ENCODE measurements at places on chromosomes 6 and 20.

DNA sequence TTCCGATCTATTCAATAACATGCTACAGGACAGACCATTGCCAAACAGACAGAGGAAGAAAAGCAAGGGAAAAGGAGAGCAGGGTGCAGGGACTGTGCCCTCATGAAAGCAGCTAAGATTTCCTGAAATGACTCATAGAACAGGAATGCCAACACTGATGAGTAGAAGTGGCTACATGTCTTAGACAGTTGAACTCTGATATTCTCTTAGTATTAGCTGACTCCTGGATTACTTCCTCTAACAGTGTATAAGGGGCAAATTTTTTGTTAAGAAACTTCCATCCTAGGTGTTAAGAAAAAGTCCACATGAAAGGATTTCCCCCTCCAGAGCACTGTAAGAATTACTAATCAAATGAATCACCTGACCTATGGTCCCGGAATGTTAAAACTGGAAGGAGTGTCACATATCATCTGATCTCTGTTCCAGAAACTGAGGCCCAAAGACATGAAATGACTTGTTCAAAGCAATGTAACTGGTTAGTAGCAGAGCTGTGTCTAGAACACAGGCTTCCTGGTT lies 224.9 kb downstream of the IBTK start:
- no peak for DNase-seq

- DNase-seq, result no peak
Observed at GRCh38 chr6:36977470-36977941, 8.5 kb downstream of the MTCH1 start.

DNA sequence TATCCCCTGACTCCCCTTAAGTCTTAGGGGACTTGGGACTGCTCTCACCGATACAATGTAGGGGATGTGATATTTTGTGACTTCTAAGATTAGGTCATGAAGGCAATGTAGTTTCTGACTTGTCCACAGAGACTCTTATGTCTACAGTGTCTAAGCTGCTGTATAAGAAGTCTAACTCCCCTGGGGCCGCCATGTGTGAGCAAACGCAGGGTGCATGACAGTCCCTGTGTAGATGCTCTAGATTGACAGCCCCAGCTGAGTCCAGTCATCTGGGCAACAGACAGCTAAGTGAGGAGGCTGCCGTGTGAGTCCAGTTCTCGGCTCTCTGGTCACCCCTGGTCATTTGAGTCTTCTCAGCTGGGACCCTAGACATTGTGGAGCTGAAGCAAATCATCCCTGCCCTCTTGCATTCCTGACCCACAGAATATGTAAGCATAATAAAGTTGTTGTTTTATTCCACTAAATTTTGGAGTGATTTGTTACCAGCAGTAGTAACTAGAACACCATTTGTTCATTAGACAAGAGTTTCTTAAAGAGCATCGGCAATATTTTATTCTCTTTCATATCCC lies 743.3 kb upstream of the CHD6 start:
- DNase-seq, result no peak

DNA sequence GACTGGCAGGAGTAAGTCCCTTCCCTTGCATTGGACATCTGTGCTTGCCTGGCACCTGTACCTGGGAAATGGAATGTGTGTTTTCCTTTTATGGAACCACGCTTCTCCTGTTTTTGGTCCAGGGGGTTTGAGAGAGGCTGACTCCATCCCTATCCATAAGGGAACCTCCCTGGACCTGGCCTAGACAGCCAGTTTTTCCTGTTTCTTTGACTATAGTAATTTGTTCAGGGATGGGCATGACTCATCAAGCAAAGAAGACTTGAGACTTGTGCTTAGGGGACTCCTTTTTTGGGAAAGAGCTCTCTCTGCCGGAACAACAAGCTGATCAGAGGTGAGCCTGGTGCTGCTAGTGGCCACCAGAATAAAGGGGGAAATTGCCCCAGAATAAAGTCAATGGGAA lies 393.8 kb downstream of the CDH26 start:
- DNase-seq, result no peak

DNA sequence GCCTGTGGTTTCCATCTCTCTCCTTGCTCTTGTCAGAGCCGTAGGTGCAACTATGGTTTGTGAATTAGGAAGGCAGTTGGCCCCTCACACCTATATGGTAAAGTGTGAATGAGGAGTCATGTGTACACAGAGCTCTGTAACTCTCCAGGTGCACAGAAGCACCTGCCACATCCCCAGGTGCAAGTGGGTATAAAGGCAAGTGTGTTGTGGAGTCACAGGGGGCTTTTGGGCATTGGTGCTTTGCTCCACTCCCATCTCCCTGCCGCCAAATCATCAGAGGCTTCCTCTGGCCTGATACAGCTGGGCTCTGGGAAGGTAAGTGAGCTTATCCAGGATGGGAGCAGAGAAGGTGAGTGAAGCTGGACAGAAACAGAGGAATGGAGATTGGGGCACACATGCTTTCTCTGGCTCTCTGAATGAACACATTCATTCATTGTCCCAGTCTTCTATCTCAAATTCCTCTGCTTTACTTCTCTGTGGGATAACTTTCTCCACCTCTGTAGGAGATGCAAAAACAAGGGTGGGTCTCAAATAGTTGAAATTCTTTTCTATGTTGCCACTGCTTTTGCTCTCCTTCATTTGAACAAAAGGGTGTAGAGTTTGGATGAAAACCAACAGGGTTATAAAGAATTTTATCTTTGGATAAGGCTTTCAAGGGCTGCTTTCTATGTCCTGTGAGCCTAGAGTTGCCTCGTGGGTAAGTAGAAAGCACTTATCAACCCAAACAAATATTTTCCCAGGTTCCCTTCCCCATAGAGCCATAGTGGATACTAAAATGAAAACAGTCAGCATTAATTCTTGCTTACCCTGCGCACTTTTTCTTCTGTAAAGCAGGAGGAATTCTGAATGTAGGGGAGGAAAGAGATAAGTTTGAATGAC lies 45.0 kb upstream of the RIPOR2 start:
- no peak for DNase-seq

DNA sequence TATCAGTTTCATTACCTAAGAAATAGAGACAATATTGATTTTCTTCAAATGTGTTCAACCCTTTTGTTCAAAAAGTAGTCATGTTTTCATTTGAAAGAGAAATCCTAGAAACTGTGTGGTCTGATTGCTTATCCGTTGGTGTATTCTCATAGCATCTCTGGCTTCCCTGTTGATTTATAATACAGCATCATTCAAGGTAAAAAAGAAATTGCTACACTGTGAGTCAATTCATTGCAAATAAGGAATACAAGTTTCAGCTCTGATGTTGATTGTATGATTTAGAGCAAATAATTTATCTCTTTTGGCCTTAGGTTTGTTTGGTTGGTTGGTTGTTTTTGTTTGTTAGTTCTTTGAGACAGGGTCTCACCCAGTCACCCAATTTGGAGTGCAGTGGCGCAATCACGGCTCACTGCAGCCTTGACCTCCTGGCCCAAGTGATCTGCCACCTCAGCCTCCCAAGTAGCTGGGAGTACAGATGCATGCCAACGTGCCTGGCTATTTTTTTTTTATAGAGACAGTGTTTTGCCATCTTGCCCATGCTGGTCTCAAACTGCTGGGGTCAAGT lies 185.5 kb upstream of the TNFAIP3 start:
- DNase-seq, result no peak

GRCh38 chr6:6696867-6697531 lies 108.5 kb downstream of the LY86 start:
- peak; percentile 65 for DNase-seq

DNA sequence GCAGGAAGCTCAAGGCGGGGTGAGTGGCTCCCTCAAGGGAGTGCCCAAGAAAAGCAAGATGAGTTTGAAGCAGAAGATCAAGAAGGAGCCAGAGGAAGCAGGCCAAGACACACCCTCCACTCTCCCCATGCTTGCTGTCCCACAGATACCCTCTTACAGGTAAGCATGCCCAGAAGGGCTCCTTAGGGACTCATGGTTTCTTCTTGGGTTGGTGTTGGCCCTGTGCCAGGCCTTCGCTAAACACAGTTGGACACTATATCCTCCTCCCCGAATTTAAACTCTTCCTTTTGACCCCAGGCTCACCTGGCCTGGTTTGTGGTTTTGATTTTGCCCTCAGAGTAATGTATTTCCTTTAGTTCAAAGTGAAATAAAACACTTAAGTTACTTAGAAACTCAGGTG lies 5.1 kb downstream of the BRPF3 start:
- no peak for DNase-seq

DNA sequence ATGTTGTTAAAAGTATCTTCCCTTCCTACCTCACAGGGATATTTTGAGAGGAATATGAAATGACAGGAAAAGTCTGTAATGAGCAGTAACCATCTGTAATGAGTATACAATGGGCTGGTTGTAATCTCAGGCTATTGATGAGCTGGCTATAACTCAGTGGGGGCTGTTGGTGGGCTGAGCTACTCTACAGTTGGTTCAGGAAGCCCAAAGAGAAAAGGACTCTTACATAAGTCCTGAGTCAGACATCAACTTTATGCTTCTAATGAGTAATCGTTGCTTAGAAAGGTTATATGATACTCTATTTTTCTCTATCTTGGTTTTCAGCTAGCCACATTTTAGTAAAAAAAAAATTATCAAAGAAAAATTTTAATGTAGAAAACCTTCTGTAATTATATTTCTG lies 26.4 kb downstream of the ZNF391 start:
- no peak for DNase-seq

GRCh38 chr20:61424628-61425420 lies 172.8 kb downstream of the CDH4 start:
- DNase-seq, result no peak

Data from SHP77 (cell line).